Activated CD8-positive, alpha-beta memory T cell treated with anti-CD3 and anti-CD28 coated beads for 1 hour (primary cell): ENCODE measurements at places on chromosomes 5 and 9.

DNA sequence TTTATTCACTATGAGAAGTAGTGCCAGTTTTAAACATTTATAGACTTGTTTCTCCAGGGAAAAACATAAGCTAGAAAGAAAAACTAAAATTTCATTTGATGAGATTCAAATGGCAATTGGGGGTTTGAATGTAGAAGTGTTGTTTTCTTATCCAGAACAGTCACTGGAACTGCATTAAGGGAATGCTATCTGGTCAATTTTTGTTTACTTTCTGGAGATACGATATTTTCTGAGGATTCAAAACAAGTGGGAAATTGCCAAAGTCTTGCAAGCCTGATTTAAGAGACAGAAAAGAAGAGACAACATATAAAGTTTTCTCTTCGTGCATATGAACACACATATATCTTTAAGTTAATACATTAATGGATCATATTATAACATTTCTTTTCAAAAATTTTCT lies 118.4 kb downstream of the NXNL2 start:
- no peak for DNase-seq

DNA sequence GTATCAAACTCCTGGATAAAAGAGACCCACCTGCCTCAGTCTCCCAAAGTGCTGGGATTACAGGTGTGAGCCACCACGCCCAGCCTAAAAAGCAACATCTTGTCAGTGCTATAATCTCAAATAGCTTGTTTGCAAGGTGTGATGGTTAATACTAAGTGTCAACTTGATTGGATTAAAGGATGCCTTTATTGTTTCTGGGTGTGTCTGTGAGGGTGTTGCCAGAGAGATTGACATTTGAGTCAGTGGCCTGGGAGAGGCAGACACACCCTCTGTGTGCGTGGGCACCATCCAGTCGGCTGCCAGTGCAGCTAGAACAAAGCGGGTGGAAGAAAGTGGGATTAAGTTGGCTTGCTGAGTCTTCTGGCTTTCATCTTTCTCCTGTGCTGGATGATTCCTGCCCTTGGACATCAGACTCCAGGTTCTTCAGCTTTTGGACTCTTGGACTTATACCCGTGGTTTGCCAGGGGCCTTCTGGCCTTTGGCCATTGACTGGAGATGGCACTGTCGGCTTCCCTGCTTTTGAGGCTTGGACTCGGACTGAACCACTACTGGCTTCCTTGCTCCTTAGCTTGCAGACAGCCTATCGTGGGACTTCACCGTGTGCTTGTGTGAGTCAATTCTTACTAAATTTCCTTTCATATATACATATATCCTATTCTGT lies 28.1 kb downstream of the TARS1 start:
- DNase-seq = no peak

DNA sequence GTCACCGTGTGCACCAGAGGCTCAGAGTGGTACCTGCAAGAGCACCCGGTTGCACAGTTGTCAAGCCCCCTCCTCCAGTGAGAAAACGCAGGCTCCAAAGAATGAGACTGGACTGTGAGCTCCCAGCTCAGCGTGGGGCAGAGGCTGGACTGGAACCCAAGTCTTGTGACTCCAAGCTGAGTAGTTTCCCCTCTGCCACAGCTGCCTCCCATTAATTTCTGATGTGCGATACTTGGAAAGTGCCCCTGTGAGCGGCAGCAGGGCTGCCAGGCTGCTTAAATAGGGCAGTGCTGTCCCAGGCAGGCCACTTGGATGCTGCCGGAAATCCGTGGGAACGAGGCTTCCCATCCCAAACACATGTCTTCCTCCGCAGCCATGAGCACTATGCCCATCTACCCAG lies 62.2 kb upstream of the ANGPTL2 start:
- no peak for DNase-seq

- DNase-seq = no peak
Observed at GRCh38 chr5:17438027-17438426, 60.0 kb upstream of the TAF11L2 start.

GRCh38 chr9:113548221-113549041 lies 84.9 kb downstream of the RGS3 start:
- DNase-seq = no peak

GRCh38 chr5:55226934-55227663 lies at the start of gene MCIDAS:
MCIDAS (minus strand) TSS chr5:55227315; CDS start chr5:55227138, 177 bp downstream.
- peak; percentile 36 for DNase-seq

- no peak for DNase-seq
Observed at GRCh38 chr9:110669433-110669832, 842 bp downstream of the MUSK start.

DNA sequence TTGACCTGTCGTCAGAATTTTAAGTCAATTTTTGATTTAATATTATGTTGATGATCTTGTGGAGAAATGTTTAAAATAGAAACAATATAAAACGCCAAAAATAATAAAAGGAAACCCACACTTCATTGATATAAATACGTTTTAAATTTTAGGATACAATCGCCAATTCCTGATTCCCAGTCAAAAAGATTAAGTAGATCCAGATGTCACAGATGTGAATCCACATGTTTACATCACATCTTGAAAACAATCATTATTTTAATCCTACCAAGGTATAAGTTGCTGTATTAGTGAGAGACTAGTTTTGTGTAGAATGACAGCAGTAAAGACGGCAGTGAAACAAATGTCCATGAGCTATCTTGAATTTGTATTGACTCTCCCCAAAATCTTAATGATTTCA lies 4.9 kb downstream of the TAS2R1 start:
- DNase-seq = no peak

GRCh38 chr5:98175474-98175873 lies 598.0 kb upstream of the RGMB start:
- DNase-seq = no peak

- DNase-seq = no peak
Observed at GRCh38 chr5:28499766-28500290, 1461.4 kb upstream of the CDH9 start.

DNA sequence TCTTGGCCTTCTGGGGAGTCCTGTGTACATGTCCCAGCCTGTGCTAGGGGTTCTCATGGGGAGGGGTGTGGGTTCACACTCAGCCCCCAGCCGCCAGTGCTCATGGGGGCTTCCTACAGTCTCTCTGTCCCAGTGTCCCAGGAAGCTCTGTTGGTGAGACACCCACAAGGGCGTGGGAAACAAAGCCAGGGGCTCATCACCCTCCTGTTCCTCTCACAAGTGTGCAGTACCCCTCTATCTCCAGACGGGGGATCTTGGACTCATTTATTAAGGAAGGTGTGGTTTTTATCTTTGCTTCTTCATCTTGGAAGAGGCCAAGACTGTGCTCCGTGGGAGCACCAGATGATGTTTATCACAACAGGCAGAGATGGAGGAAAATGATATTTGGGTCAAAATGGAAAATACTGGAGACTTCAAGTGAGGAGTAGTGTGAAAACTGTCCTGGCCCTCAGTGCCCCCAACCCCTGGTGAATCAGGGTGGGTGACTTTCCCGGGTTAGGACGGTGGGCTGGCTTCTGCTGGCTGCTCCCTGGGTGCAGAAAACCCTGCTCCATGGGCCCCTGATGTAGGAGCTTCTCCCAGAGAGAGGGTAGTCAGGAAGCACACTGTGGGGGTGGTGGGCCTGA lies 15.2 kb downstream of the TMEM171 start:
- DNase-seq = no peak

- DNase-seq = no peak
Observed at GRCh38 chr5:103021314-103021713, 98.6 kb downstream of the GIN1 start.

GRCh38 chr5:104050436-104050835 lies 487.8 kb upstream of the NUDT12 start:
- DNase-seq = no peak

DNA sequence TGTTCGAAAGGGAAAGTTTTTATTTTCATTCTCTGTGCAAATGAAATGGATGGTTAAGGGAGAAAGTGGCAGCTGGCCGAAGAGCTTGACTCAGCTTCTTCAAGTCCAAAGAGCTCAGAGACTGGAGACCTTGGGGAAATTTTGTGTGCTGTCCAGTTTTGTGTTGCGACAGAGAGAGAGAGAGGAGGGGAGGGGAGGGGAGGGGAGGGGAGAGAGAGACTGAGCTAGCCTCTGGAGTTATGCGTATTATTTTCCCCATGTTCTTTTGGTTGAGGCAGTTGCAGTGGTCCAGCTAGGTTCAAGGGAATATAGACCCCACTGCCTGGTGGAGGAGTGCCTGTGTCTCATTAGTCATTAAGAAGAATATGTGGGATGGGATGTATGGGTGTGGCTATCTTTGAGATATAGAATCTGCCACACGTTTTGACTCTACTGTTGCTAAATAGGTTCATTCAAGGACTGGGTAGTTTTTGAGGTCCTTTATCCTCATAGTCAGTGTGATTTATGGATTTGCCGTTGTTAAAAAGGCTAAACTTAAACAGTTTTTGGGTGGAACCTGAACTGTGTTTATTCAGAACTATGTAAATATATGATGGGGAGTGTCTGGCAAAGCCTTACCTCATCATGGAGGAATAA lies 69.7 kb downstream of the ARHGAP26 start:
- DNase-seq = no peak

GRCh38 chr9:91773156-91773555 lies 176.9 kb downstream of the ROR2 start:
- DNase-seq = no peak

GRCh38 chr5:40572937-40573336 lies 106.8 kb upstream of the PTGER4 start:
- no peak for DNase-seq

DNA sequence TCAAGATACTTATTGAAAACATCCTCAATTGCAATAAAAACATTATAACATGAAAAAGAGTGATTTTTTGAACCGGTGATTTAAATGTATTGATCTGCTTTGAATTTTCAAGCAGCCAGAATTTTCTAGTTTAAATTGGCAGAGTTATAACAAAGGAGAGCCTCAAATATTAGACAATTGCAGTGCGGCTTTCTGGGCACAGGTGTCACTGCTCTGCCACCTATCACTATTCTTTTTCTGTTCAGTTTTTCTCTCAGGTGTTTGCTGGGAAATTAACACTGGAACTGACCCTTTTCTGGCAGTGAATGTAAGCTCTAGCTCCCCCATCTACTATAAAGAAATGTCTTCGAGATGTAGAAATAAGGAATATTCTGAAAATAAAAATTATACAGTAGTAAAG lies 23.0 kb downstream of the ZBED3 start:
- DNase-seq = no peak

- DNase-seq = no peak
Observed at GRCh38 chr5:181043285-181044092, 3.4 kb downstream of the BTNL9 start.

DNA sequence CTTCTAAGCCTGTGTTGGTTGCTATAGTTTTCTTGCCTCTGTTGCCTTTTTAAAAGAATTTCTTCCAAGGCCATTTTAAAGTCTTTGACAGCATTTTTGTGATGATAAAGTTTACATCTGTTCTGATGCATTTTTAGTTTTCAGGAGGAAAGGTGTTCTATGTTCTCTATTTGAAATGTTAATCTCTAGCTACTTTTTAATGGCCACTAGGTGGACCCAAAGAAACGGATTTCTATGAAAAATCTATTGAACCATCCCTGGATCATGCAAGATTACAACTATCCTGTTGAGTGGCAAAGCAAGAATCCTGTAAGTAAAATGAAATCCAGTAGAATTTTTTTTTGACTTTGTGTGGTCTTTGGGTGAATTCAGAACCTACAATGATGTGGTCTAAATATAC lies 60.2 kb downstream of the MELK start:
- no peak for DNase-seq

GRCh38 chr9:115674091-115674490 lies 479.5 kb upstream of the PAPPA start:
- no peak for DNase-seq

DNA sequence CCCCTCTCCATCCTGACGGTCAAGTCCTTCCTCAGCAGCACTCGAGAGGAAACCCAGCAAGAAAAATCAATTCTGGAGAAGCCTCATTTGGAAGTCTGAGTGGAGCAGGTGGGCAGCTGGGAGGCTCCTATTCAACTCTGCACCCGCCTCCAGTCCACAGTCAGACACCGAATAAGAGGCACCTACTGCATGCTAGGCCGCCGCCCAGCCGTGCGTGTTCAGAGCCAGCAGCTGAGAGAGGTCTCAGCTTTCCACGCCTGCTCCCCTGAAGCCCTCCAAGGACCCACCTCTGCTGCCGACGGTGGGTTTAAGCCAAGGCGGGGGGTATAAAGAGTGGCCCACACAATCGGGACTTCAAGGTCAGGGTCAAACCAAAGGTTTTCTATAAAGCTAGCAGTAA lies 41.9 kb downstream of the VAV2 start:
- no peak for DNase-seq

GRCh38 chr9:99753436-99753835 lies 68.2 kb upstream of the NR4A3 start:
- DNase-seq = no peak

- DNase-seq = no peak
Observed at GRCh38 chr5:155091768-155092717, 78.5 kb downstream of the KIF4B start.

GRCh38 chr5:92979716-92980115 lies 601.3 kb downstream of the NR2F1-AS1 start:
- no peak for DNase-seq

DNA sequence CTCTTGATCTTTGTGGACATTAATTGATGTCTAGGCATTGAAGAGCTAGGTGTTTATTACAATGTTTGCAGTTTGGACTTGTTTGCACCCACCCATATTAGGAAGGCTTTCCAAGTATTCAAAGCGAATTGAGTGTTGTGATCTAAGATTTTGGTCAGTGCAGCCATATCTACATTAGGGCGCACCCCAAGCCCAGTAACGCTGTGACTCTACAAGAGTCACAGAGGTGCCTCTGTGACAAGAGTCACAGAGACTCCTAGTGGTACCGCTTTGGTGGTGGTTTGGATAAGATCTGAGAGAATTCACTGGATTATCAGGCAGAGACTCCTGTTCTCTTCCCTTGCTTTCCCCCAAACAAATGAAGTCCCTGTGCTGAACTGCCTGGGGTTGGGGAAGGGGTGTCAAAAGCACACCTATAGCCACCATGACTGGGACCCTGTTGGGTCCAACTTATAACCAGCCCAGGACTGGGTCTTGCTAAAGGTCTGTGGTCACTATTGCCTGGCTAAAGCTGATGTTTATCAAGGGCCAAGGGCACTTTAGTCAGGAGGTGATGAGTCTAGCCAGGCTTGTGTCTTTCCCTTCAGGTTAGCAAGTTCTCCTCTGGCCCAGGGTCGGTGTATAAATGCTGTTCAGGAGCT lies 114.1 kb upstream of the RIOK2 start:
- DNase-seq = no peak

GRCh38 chr5:17714186-17714585 lies 79.9 kb downstream of the TAF11L14 start:
- DNase-seq = no peak

GRCh38 chr9:76634356-76635054 lies 129.7 kb upstream of the PCA3 start:
- no peak for DNase-seq

- DNase-seq = no peak
Observed at GRCh38 chr9:69314547-69314946, 10.5 kb upstream of the ENTREP1 start.

GRCh38 chr9:70080481-70081119 lies 37.0 kb downstream of the MAMDC2 start:
- DNase-seq = no peak
